ENCODE measurements at places on chromosomes 6 and 20.

DNA sequence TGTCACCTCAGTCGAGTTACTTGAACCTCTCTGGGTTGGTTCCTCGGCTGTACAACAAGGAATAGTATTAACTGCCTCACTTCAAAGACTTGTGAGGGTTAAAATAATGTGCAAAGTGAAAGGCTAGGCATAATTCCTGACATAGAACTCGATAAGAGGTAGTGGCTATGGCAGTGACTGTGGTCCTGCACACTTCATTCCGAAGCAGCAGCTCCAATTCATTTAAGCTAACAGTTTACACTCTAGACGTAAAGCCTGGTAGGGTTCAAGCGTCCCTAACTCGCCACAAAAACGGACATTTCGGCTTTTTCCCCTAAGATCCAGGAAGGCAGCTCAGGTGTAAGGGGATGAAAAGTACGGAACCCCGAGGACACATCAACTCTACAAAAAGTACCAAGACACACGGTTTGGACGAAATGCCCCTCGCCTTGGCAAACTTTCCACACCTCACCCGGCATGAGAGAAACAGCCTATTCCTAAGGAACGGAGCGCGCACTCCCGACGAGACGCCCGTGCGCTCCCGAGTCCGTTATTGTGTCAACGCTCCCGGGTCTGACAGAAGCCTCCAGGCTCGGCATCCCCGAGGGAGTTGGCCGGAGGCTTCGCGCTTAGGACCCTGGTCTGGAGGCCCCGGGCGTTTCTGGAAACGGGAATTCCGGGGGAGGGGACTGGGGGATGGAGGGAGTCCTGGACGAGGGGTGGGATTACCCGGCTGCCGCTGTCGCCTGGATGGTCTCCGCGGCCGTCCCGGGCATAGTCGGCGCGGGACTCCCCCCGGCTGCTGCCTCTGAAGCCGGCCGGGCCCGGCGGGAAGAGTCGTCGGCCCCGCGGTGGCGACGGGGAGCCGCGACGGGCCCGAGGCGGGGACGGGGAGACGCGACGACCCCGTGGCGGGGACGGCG lies 937 bp downstream of the ZNF318 start:
- DNase-seq, result peak; percentile 64

- DNase-seq, result peak; percentile 70
Measured at GRCh38 chr20:17932396-17932795, 36.2 kb downstream of the SNX5 start.

- peak; percentile 20 for DNase-seq
Measured at GRCh38 chr6:136790411-136791295, 1.6 kb downstream of the MAP3K5 start.

GRCh38 chr6:4802312-4802935 lies 26.2 kb downstream of the CDYL start:
- no peak for DNase-seq

- no peak for DNase-seq
Measured at GRCh38 chr6:41559655-41560427, 13.7 kb downstream of the FOXP4 start.

GRCh38 chr6:138963531-138963930 lies 24.5 kb downstream of the REPS1 start:
- no peak for DNase-seq

- DNase-seq, result no peak
Measured at GRCh38 chr20:11970243-11970836, 52.6 kb downstream of the BTBD3 start.

DNA sequence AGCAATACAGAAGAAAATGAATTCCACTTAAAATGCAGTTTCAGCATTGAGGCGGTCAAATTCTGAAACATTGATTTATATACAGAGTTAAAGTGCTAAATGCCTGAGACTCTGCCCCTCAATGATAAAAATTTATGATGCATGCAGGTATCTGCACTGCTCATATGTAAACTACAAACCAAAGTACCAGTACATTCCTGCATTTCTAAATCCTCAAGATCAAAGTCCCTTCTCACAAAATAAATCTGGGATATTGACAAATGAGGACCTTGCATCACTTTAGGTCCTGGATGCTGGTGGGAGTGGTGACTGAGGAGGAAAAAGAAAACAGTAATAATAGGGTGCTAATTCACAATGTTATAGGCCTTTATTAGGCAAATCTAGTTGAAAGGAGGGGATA lies 101.9 kb downstream of the FIG4 start:
- DNase-seq, result no peak

- no peak for DNase-seq
Measured at GRCh38 chr20:61449916-61450315, 197.9 kb downstream of the CDH4 start.

GRCh38 chr6:84457276-84457675 lies 229.8 kb upstream of the CEP162 start:
- DNase-seq, result no peak

DNA sequence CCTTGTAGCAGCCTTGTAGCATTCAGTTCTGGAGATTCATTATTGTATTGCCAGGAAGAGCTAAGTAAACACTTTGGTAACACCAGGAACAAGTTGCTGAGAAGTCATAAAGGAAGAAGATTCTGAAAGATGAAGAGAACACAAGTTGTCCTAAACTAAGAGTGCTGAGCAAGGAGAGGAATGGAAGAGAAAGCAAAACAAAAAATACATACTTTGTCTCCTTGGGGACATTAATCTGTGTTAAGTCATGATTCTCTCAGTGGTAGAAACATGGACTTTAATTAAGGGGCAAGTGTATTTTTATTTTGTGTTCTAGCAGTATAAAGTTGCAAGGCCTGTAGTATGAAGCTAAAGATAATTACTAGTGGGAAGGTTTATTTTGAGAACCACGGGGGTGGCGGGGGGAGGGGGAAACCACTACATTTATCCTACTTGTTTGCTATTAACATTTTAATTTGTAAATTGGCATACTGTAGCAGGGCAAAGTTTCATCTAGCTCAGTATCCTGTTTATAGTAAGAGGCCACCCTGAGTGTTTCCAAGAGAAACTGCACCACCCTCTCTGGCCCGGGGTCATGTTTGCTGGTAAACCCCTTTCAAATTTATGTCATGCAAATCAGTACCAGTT lies 463.0 kb downstream of the CDKAL1 start:
- DNase-seq, result peak; percentile 14

DNA sequence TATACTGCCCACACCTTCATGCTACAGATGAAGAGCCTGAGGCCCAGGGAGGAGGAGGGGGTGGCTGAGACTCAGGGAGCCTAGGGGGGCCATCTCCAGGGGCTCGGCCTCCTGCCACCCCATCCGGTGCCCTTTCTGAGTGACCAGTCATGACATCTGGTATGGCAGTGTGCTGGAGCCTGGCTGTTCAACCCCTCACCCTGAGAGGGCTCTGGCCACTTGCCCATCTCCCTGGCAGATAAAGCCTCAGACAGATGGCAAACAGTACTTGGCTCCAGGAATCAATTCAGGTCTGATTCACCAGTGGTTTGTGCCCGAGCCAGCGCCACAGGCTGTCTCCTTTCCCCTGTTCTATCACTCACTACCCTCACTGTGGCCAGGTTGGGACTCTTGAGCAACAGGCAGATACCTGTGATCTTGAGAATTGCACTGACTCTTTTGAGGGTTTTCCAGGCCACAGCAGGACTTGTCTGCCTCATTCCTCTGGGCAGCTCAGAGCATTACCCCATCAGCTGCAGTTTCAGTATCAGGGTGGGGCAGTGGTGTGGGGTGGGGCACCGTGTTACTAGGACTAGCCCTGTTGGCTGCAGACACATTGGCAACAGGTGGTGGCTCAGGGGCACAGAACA lies 22.8 kb downstream of the SRSF3 start:
- peak; percentile 74 for DNase-seq

Data from tongue (tissue), 3 donors.